Mesendoderm (in vitro differentiated cells): ENCODE measurements at places on chromosomes 2 and 18.

GRCh38 chr2:172098650-172099471 is 3.8 kb downstream of the DLX2 start:
- peak; percentile 85 for DNase-seq

DNA sequence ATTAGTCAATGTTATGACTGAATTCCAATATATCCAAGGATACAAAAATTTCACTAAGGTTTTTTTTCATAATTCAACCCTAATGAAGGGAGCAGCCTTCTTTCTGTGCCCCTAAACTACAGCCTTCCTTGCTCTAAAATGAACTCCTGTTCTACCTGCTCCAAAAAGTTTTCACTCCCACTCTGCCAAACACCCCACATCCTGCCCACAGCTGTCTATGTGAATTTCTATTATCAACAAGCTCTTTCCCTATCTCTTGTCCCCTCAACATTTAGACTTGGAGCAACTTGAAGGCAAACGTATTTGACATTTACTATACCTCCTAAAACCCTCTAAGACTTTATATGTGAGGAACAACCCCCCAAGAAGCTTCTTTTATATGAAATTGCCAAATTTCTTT is 2.5 kb downstream of the STAT4 start:
- no peak for DNase-seq

- no peak for DNase-seq
Observed at GRCh38 chr18:79485788-79486355, 90.1 kb downstream of the NFATC1 start.

GRCh38 chr2:54999182-54999581 is 51.1 kb downstream of the RTN4 start:
- DNase-seq = no peak

DNA sequence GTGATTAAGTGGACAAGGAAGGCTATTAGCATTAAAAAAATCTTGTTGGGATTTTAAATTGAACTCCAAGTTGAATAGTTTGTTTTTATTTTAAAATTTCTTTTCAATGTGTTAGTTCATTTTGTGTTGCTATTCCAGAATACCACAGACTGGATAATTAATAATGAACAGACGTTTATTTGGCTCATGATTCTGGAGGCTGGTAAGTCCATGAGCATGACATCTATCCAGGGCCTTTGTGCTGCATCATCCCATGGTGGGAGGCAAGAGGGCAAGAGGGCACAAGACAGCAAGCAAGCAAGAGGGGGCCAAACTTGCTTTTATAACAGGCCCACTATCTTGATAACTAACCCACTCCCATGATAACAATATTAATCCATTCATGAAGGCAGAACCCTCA is 22.5 kb downstream of the CCDC85A start:
- no peak for DNase-seq

DNA sequence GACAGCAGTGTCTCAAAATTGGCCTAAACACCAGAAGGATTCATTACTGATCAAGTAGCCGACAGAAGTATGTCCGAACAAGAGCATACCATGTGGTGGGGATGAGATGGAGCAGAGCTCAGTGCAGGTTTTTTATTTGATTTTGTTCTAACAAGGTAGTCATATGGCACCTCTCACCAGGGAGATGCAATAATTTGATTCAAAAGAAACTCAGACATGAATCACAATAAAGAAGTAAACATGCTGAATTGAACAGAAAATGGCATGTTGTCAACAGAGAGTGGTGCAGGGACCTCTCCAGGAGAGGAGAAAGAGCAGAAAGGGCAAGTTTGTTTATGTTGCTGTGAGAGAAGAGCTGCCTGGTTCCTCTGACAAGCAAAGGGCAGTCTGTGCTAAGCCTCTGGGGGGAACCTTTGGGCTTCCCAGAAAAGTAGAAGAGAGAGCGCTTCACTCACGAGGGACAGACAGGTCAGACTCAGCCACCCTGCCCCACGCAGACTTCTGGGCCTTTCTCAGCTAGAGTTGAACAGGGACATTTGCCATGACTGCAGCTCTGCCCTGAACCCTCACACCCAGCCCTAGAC is 351.3 kb upstream of the RAB12 start:
- peak; percentile 18 for DNase-seq

DNA sequence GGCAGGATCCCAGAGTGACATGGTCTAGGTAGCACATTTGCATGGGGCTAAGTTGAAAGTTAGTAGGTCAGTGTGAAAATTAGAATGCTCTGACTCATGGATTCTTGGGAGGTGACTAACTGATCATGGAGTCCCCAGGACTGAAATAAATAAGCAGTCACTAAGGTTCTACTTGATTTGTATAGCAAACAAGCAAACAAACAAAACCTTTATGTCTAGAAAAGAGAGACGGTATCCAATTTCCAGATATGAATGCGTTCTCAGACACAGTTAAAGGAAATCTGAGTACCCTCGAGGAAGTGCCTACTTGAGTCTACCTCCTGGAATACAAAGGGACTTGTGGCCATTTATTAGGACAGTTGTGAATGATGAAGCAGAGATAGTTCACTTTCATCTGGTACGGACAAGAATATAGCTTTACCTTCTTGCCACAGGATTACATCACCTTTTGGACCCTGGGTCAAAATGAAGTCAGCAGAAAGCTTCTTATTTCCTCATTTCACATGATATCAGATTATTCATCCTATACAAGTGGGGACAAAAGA is 54.3 kb upstream of the AGPS start:
- DNase-seq = peak; percentile 94

GRCh38 chr18:44987371-44987770 is 306.7 kb downstream of the SETBP1 start:
- no peak for DNase-seq

DNA sequence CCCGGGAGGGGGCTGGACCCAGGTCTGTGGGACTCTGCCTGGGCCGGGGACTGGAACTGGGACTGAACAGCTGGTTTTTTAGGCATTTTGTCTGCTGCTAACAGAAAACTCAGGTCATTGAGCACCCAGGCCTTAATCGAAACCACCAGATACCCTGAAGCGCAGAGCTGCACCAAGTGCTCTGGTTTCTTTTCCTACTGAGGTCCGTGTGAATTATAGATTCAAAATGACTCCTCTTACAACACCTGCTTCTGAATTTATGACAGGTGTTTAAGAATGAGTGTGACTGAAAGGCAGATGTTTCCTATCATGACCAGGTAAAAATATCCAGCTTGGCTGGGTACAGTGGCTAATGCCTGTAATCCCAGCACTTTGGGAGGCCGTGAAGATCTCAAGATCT is 47.8 kb downstream of the TRAPPC12 start:
- no peak for DNase-seq

GRCh38 chr2:68769586-68770270 is 35.1 kb downstream of the ARHGAP25 start:
- peak; percentile 75 for DNase-seq

DNA sequence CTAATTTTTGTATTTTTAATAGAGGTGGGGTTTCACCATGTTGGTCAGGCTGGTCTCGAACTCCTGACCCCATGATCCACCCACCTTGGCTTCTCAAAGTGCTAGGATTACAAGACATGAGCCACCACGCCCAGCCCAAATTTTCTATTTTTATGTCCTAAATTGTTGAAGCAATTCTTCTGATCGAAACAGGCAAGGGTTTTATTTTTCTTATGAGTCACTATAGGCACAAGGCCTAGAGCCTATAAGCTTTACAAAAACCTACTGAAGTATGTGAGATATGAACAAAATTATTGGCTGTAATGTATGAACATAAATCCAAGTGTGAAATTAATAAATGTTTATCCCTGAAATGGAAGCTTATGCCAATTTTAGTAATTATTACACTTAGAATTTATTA is 464.2 kb upstream of the NRP2 start:
- DNase-seq = no peak

GRCh38 chr2:218722419-218722818 is 11.8 kb downstream of the TTLL4 start:
- DNase-seq = no peak

DNA sequence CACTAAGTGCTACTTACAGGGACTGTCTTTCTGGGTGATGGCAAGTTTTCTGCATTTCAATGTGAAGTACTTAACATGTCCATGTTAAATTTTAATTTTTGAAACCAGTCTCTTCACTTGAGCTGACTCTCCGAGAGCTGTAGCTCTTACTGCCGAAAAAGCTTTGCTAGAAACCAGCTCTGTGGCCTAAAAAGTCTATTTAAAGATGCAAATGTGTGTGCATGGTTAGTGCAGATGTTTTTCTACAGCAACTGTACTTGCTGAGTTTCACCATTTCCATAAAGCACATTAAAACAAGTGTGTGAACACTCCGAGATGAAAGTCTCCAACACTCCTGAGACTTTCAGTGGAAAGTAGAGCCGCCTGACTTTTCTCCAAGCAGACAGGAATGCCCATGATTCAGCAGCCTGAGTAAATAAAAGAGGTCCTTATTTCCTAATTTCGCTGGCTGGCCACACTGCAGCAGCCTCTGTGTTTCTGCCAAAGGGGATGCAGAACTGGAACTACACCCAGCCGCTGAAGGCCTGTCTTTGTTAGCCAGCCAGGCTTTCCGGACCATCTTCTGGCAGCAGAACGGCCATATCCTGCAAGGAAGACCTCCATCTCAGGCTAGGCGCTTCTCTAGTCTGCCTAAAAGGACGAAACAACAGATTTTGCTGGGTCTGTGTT is 121.2 kb downstream of the ZNF521 start:
- DNase-seq = no peak

GRCh38 chr2:218319813-218320365 is 27.6 kb upstream of the TMBIM1 start:
- no peak for DNase-seq

DNA sequence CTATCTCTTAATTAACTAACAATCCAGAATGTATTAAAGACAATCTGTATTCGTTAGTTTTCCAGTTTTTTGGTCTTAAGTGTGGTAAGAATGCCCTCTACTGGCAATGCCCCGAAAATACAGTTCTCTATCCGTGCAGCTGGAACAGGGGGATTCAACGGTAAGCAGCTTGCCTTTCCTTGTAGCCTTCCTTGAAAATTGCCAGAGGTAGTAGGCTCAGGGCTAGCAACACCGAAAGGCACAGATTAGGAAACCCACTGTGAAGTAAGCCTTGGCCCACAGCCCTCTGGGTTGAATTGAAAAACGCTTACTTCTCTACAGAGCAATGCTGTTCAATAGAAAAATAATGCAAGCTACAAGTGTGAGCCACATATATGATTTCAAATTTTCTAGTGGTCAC is 17.1 kb upstream of the VPS4B start:
- peak; percentile 84 for DNase-seq

- DNase-seq = no peak
Observed at GRCh38 chr2:40244251-40244650, 207.6 kb downstream of the SLC8A1 start.

GRCh38 chr2:22798386-22798785 is 586.6 kb upstream of the KLHL29 start:
- DNase-seq = no peak

- no peak for DNase-seq
Observed at GRCh38 chr2:96111823-96112500, 4.4 kb downstream of the ADRA2B start.

GRCh38 chr18:3400567-3401296 is 49.2 kb upstream of the TGIF1 start:
- DNase-seq = no peak

GRCh38 chr18:68429841-68430240 is 285.1 kb downstream of the TMX3 start:
- no peak for DNase-seq

DNA sequence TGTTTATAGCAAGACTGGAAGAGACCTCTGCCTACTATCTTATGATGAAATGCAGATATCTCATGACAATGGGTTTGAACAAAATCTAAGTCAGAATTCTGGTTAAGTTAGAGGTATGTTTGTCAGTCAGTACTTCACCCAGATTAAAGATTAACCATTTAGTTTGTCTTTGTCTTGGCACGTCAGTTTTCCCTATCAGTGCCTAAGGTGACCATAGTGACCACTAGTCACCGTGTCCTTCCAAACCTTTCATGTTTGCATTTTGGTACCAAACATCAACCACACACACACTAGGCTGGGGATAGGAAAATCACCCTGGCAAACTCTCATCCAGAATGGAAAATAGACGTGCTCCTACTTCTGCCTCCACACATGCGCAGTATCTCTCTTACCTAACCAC is 248.9 kb downstream of the PIEZO2 start:
- DNase-seq = no peak

DNA sequence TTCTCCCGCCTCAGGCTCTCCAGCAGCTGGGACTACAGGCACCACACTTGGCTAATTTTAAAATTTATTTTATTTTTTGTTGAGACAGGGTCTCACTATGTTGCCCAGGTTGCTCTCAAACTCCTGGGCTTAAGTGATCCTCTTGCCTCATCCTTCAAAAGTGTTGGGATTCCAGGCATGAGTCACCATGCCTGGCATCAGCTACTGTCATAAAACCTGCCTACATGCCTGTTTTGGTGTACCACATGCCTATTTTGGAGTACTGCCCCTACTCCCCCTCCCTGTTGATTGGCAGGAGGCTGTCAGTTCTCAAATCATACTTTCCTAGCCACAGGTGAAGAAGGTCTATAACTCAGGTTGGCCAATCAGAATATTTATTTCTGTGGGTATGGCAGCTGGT is 64.0 kb downstream of the CHST9 start:
- peak; percentile 50 for DNase-seq
